Cardiac muscle cell (in vitro differentiated cells and primary cell): ENCODE measurements at places on chromosomes 2 and 18. TPM values are rescaled to one million over a fixed set of nuclear protein-coding genes. Genes with fewer than 3 reads are reported as not detected.

The AGXT gene
- 0.06 and 0.67 TPM in 2 replicates for total RNA-seq

The TACR1 gene
- not detected in 2 replicates for total RNA-seq

DNA sequence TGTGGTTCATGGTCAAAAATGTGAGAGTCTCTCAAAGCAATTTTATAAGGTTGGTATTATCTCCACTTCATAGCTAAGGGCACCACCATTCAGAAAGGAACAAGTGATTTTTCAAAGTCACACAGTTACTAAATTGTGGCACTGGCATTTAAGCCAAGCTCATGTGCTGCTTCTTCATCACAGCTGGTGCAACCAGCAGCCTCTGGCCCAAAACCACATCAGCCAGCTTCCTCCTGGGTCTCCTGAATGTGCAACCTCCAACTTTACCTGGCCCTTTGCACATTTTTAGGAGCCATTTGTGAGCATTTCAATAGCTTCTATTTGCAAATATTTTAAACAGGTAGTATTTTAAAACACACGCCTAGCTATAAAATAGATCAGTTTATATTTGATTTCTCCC lies 293.7 kb downstream of the BCL11A start:
- H3K27ac ChIP-seq = no peak overlapping the region
- DNase-seq = no peak
- H3K4me3 ChIP-seq = no peak overlapping the region
- no peaks in the 10 kb centered on the region for H3K27me3 ChIP-seq

The HSPE1 gene
- total RNA-seq = 175 and 369 TPM in 2 replicates

DNA sequence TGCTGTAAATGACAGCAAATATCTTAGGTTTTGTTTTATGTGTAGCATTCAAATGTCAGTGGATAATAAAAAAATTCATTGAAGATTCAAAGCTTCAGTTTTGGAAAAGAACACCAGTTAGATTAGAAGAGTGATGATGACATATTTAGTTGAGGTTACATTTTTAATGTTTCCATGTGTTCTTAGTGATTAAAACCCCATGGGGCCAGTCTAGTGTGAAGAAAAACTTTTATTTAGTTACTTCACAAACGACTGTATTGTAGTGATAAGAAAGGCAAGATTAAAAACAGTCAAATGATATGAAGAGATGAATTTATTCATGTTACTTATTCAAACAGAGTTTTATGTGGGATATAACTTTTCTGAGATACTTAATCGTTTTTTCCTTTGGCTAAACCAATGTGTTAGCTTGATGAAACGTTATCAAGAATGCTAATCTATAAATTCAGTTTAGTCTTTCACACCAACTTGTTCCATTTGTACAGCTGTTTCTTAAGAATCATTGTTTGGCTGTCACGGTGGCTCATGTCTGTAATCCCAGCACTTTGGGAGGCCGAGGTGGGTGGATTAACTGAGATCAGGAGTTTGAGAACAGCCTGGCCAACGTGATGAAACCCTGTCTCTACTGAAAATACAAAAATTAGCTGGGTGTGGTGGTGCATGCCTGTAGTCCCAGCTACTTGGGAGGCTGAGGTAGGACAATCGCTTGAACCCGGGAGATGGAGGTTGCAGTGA lies 11.6 kb downstream of the BMPR2 start:
- no peaks in the 10 kb centered on the region for H3K27me3 ChIP-seq
- H3K36me3 ChIP-seq = no peaks in the 10 kb centered on the region
- no peak overlapping the region for H3K4me3 ChIP-seq
- peak; percentile 72 for DNase-seq

The EMILIN2 gene
- 75.9 and 134 TPM in 2 replicates for total RNA-seq

- H3K27ac ChIP-seq = no peak overlapping the region
- no peaks in the 10 kb centered on the region for H3K36me3 ChIP-seq
- DNase-seq = no peak
- no peaks in the 10 kb centered on the region for H3K27me3 ChIP-seq
Measured at GRCh38 chr18:57918601-57919000, 115.5 kb upstream of the ATP8B1 start.

The SLC9A2 gene
- total RNA-seq = 0.18 and 0.39 TPM in 2 replicates

- no peak overlapping the region for H3K4me3 ChIP-seq
- H3K27me3 ChIP-seq = no peaks in the 10 kb centered on the region
- H3K4me1 ChIP-seq = peaks cover 48% of the 10 kb centered on the region
- DNase-seq = no peak
Measured at GRCh38 chr2:10980886-10981425, 69.2 kb downstream of the KCNF1 start.

DNA sequence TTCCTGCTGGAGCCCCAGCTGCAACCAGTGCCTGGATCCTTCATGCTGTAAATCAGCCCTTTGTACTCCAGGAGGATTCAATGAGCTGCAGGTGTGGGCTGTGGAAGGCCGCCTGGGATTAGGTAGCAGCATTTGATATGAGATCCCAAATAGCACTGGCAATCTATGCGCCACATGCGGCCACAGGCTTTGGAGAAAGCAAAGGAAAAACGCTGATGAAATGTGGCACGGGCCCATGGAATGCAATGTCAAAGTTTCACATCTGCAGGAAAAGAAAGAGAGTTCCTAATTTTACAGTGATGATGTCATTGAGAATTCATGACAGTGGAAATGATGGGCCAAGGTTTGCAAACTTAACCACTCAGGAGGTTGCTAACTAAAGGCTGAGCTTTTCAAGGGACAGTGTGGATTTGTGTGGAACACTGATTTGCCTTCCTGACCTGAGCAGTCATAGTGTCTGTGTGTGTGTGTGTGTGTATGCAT lies 216.4 kb upstream of the OSR1 start:
- no peak overlapping the region for H3K27ac ChIP-seq
- H3K4me3 ChIP-seq = no peak overlapping the region
- no peaks in the 10 kb centered on the region for H3K27me3 ChIP-seq

The REG1B gene
- not detected in 2 replicates for total RNA-seq

The ERICH2 gene
- total RNA-seq = 1.0 and 1.5 TPM in 2 replicates

GRCh38 chr2:69188182-69188900 lies 175.4 kb downstream of the ANTXR1 start:
- peaks cover 10% of the 10 kb centered on the region for H3K36me3 ChIP-seq
- H3K4me1 ChIP-seq = peaks cover 8% of the 10 kb centered on the region
- no peak overlapping the region for H3K4me3 ChIP-seq
- no peaks in the 10 kb centered on the region for H3K27me3 ChIP-seq
- no peak overlapping the region for H3K27ac ChIP-seq
- peak; percentile 66 for DNase-seq

DNA sequence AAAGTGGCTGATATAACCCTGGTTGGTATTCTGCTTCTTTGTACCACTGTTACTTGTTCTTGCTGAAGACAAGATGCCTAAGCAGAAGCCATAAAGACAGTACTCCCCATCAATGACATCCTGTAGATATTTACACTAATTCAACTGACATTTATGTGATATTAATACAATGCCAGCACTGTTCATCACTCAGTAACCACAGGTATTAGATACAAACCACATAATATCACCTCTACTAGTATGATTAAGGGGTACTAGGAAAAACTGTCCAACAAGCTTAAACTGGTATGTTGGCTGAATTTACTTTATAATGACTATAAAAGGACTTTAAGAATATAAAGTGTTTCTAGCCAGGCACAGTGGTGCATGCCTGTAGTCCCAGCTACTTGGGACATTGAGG lies 65.8 kb downstream of the RTN4 start:
- DNase-seq = no peak
- no peaks in the 10 kb centered on the region for H3K27me3 ChIP-seq

The TPO gene
- 0.71 and 1.2 TPM in 2 replicates for total RNA-seq

DNA sequence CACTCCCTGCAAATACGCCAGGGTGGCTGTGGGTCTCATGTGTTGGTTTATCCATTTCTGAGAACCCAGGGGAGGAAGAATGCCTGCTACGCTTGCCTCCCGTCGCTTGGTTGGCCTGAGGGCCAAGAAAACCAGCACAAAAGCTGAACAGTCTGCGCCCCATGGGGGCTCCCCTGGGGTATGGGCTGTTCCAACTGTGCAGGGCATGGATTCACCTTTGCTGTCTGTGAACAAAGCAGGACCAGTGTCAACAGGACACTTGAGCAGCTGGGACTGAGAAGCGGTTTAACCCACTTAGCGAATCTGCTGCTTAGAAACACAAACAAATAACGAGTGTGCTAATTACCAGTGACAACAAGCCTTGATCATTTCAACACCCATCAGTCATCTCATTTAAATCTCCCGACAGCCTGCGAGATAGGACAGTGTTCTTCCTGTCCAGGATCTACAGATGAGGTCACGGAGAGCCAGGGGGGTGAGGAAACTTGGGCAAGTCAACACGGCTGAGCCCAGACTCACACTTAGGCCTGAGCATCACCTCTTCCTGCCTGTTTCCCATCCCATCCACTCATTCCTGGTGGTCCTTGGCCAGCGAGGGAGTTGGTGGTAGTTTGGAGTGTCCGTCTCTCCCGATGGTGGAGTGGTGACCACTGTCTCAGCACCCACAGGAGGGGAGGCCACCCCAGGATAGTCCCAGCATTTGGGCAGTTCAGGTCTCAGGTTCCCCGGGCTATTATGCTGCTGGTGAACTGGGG lies 111.6 kb upstream of the HAAO start:
- H3K27ac ChIP-seq = no peak overlapping the region
- H3K4me3 ChIP-seq = no peak overlapping the region
- H3K27me3 ChIP-seq = no peaks in the 10 kb centered on the region

- no peak overlapping the region for H3K4me3 ChIP-seq
- no peak for DNase-seq
- H3K27ac ChIP-seq = no peak overlapping the region
- H3K27me3 ChIP-seq = no peaks in the 10 kb centered on the region
- H3K4me1 ChIP-seq = no peaks in the 10 kb centered on the region
Measured at GRCh38 chr2:211835695-211836094, 702.9 kb downstream of the ERBB4 start.

The TUBA3D gene
- total RNA-seq = not detected in 2 replicates

GRCh38 chr2:237351796-237352195 lies 62.2 kb downstream of the COL6A3 start:
- H3K27ac ChIP-seq = no peak overlapping the region
- peaks cover 5% of the 10 kb centered on the region for H3K4me1 ChIP-seq
- DNase-seq = no peak
- no peaks in the 10 kb centered on the region for H3K36me3 ChIP-seq
- no peak overlapping the region for H3K4me3 ChIP-seq

The ADD2 gene
- total RNA-seq = 16.0 and 40.0 TPM in 2 replicates

- H3K4me3 ChIP-seq = no peak overlapping the region
- no peak overlapping the region for H3K27ac ChIP-seq
- DNase-seq = no peak
- H3K36me3 ChIP-seq = no peaks in the 10 kb centered on the region
Measured at GRCh38 chr2:165791421-165792103, 2.5 kb downstream of the GALNT3 start.

GRCh38 chr2:1032030-1032429 lies 81.4 kb downstream of the SNTG2 start:
- no peaks in the 10 kb centered on the region for H3K4me1 ChIP-seq
- H3K36me3 ChIP-seq = no peaks in the 10 kb centered on the region

DNA sequence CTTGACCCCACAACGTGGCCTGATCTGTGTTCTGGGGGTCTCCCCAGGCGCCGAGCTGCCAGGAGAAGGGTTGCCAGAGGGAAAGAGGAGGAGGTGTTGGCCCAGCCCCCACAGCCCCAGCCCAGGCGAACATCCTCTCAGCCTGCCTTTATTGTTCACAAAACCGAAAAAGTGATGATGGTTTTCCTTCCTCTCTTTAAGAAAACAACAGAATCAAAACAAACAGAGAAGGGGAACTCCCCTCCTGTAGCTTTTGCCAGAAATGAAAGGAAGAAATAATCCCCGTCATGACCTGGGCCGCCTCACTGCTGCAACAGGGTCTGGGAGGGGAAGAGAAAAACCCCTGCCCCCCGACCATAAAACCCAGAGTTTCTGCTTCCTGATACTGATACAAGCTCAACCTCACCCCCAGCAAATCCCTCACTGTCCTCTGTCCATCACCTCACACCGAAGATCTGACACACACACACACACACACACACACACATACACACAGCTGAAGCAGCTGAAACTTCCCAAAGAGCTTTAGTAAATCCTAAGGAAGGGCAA lies 52.0 kb downstream of the ZFP36L2 start:
- H3K4me1 ChIP-seq = peaks cover 25% of the 10 kb centered on the region
- no peak overlapping the region for H3K4me3 ChIP-seq
- no peak overlapping the region for H3K27ac ChIP-seq
- peak; percentile 23 for DNase-seq

GRCh38 chr2:96537734-96538486 lies 1.4 kb downstream of the ARID5A start:
- H3K27me3 ChIP-seq = peaks cover 35% of the 10 kb centered on the region
- peak overlapping the region; percentile 94 for H3K4me3 ChIP-seq
- DNase-seq = no peak
- peaks cover 23% of the 10 kb centered on the region for H3K4me1 ChIP-seq

The ABCG5 gene
- 0.18 TPM in 1 of 2 replicates, not detected in the other for total RNA-seq

- H3K36me3 ChIP-seq = no peaks in the 10 kb centered on the region
- DNase-seq = no peak
- peaks cover 36% of the 10 kb centered on the region for H3K4me1 ChIP-seq
- peaks cover 12% of the 10 kb centered on the region for H3K27me3 ChIP-seq
Measured at GRCh38 chr18:44862112-44862511, 181.4 kb downstream of the SETBP1 start.

DNA sequence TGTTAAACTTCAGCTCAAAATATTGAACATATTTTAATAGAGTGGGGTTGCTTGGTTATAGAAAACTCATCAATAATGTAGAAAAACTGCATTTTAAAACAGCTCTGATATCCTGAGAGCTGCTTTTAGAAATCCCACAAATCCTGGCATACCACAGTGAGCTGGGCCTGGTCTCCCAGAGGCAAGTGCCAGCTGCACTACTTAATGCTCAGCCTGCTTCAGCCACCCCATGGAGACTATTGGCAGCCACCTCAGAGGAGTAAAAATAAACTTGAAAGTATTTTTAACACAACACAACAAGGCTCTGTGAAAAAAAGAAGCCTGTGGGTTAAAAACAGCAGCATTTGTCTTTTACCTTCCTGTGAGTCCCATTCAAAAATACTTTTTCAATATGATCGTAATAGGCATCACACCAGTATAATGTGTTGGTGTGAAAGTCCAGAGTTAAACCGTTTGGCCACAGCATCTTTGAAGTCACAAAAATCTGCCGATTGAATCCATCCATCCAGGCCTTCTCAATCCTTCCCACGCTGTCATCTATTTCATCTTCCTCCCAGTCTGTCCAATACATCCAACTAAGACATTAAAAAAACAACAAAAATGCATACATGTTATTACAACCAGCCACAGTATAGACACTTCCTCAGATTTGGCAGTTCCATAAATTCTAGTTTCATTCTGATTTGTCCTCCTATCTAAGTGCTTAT lies 1115.3 kb downstream of the LRP1B start:
- peaks cover 13% of the 10 kb centered on the region for H3K4me1 ChIP-seq
- DNase-seq = peak; percentile 63
- no peaks in the 10 kb centered on the region for H3K36me3 ChIP-seq
- H3K27me3 ChIP-seq = no peaks in the 10 kb centered on the region
- H3K4me3 ChIP-seq = no peak overlapping the region
- H3K27ac ChIP-seq = peak overlapping the region; percentile 54
